ENCODE measurements at places on chromosomes 2 and 18.

DNA sequence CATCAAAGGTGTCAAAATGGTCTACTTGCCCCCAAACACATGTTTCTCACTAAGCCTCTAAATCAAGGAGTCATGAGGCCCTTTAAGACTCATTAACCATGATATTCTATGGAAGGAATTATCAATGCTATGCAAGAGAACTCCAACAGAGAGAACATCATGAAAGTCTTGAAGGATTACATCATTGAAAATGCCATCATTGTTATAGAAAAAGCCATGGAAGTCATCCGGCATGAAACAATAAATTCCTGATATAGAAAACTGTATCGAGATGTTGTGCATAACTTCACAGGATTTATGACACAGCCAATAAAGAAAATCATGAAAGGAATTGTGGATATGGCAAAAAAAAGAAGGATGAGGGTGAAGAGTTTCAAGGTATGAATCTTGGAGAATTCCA, 1363.6 kb upstream of the CDH2 start:
- no peak for DNase-seq

DNA sequence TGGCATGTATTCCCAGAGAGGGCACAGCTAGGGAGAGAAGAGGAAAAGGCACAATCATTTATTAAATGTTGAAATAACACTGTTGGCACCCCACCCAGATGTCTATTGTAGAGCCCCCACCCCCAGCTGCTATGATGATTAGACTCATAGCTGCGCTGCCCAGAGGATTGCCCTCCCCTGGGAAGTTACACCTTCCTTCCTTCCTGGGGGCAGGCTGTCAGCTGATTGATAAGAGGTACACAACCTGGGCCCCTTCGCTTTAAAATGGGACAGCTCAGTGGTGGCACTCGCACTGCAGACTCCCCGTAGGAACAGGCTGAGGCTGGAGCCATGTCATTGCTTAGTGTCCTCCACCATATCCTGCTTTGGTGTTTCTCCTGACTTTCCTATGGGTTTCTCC, 18.1 kb downstream of the TEX51 start:
- no peak for DNase-seq

DNA sequence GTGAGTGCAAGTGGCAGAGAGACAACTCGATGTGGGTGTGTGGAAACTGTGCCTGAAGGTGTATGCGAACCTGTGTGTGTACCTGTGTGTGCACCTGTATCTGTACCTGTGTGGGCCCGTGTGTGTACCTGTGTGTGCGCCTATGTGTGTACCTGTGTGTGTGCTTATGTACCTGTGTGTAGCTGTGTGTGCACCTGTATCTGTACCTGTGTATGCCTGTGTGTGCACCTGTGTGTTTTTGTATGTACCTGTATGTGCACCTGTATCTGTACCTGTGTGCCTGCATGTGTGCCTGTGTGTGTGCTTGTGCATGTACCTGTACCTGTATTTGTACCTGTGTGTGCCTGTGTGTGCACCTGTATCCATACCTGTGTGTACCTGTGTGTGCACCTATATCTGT, 150.6 kb downstream of the MYT1L start:
- DNase-seq, result no peak

- no peak for DNase-seq
Measured at GRCh38 chr2:10410823-10411437, 37.2 kb downstream of the ODC1 start.

GRCh38 chr2:241036397-241036963, 38.1 kb downstream of the SNED1 start:
- DNase-seq, result no peak

DNA sequence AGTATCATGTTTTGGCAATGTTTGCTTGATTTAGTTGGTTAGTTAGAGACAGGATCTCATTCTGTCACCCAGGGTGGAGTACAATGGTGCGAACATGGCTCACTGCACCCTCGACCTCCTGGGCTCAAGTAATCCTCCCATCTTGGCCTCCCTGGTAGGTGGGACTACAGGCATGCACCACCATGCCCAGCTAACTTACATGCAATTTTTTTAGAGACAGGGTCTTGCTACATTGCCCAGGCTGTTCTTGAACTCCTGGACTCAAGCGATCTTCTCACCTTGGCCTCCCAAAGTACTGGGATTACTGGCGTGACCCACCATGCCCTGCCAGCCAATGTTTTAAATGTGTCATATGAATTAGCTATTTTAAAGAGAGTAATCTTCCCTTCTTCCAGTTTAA, 16.3 kb upstream of the CDKL4 start:
- no peak for DNase-seq

DNA sequence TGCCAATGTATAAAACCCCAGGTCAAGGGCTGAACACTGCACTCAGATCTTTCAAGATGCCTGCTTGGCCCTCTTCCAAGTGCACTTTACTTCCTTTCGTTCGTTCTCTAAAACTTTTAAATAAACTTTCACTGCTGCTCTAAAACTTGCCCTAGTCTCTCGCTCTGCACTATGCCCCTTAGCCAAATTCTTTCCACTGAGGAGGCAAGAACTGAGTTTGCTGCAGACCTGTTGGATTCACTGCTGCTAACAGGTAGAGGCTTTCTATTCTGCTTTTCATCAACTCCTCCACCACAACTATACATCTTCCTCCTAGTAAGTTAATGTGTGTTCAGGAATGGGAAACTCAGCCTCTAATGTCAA, 467.9 kb downstream of the MBD2 start:
- no peak for DNase-seq

DNA sequence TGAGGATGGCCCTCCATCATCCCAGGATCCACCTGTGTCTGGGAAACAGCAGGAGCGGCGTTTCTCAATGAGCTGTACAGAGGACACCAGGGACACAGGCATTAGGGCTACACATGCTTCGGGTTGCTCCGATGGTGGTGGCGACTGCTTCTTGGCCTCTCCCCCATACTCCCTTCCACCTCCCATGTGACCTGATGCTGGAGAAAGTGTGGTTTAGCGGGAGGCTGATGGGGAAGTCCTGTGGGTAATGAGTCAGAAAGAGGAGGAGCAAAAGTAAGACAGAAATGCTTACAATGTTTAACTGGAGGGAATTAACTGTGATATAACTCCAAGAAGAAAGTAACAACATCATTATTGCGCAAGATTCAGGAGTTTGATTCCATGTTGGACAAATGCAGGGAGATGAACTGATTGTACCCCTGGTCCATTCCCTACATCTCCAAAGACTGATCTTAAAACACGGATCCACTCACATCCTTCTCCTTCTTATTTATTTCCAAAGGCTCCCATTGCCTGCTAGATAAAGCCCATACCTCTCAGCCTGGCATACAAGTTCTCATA, 186.6 kb downstream of the NRP2 start:
- DNase-seq, result peak; percentile 97

Data from amniotic epithelial cell (primary cell).